ENCODE measurements at places on chromosomes 2 and 18.

- DNase-seq: no peak
These were observed 36.2 kb downstream of the HJURP start for GRCh38 chr2:233817995-233818638.

GRCh38 chr18:45556222-45556621 is 59.1 kb upstream of the SLC14A2 start:
- DNase-seq: peak; percentile 74

- DNase-seq: peak; percentile 64
These were observed 5.7 kb downstream of the PROC start for GRCh38 chr2:127423880-127424279.

DNA sequence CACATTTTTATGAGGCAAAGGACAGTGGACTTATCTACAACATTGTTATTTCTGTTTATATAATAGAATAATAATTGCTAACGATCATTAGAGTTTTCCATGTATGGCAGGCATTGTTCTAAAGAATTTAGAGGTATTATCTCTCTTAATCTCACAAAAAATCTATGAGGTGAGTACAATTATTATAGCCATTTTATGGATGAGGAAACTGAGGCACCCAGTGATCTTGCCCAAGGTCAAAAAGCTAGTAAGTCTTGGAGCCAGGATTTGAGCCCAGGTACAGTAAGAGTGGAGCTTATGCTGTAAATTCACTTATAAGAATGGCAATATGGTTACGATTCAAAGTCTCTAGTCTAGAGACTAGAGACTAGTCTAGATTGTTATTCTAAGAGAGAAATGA is 331.7 kb downstream of the PLCL1 start:
- DNase-seq: no peak

- DNase-seq: no peak
These were observed 371.6 kb downstream of the TGIF1 start for GRCh38 chr18:3821524-3821923.

- DNase-seq: no peak
These were observed 360.9 kb upstream of the ZC3H15 start for GRCh38 chr2:186125156-186125555.

DNA sequence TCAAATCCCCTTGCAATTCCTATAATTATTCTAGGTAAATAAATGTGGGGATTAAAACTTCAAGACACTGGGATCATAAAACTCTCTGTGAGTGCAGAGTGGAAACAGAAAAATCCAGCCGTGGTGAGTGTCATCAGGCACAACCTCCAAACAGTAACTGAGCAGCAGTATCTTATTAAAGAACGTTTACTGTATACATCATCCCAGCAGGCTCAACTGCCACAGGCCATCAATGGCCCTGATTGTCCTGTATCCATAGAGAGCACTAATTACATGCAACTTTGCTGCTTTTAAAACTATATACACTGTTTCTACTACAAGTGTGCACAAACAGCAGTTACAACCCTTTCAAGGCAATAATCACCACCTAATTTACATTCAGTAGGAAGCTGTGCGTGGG is 23.9 kb downstream of the GAREM1 start:
- DNase-seq: no peak

GRCh38 chr2:27227501-27227900 is 10.3 kb downstream of the CAD start:
- no peak for DNase-seq

- peak; percentile 69 for DNase-seq
These were observed at the start of gene CCDC141 for GRCh38 chr2:179049546-179050311. TSS of gene CCDC141 (minus strand) at chr2:179050137. CDS start at chr2:179049941, 196 bp downstream.

DNA sequence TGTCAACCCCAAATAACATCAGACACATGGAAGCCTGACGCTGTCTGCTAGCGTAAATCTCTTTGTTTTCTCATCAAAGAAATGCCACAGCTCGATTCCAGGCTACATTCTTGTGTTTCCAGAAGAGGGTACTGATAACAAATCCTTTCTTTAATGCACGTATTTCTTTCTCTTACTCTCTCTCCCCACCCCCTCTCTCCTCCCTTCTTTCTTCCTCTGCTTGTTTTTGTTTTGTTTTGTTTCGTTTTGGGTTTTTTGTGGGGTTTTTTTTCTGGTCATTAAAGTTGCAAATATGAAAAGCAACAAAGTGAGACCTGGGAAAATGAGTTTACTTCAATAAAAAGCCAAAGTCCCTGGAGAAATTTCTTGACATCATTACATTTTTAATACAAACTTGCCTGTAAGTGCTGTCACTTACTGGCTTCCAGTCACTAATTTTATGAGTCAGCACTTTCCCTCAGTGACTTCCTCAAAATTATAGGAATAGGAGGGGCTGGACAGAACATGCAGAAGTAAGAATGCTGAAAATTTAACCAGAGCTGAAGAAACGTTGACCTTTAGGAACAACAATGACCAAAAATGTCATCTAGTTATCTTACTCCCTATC is 106.7 kb upstream of the NABP1 start:
- DNase-seq: peak; percentile 86

DNA sequence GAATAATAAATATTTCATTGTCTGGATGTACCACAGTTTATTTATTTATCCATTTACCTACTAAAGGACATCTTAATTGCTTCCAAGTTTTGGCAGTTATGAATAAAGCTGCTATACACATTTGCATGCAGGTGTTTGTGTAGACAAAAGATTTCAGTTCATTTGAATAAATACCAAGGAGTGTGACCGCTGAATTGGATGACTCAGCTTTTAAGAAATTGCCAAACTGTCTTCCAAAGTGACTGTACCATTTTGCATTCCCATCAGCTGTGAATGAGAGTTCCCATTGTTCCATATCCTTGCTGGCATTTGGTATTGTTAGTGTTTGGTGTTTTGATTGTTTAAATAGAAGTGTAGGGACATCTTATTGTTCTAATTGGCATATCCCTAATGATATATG is 36.2 kb upstream of the FMNL2 start:
- DNase-seq: no peak

- no peak for DNase-seq
These were observed 141.8 kb downstream of the FAM161A start for GRCh38 chr2:61712060-61712459.

Data from hematopoietic multipotent progenitor cell treated with erythropoietin and hydrocortisone succinate and interleukin-3 and kit ligand, for 4 days (in vitro differentiated cells).